ENCODE measurements at places on chromosomes 11 and 22. TPM values are rescaled to one million over a fixed set of nuclear protein-coding genes. Genes with fewer than 3 reads are reported as not detected.

GRCh38 chr11:15217416-15217815, 102.7 kb downstream of the INSC start:
- no peak for DNase-seq

DNA sequence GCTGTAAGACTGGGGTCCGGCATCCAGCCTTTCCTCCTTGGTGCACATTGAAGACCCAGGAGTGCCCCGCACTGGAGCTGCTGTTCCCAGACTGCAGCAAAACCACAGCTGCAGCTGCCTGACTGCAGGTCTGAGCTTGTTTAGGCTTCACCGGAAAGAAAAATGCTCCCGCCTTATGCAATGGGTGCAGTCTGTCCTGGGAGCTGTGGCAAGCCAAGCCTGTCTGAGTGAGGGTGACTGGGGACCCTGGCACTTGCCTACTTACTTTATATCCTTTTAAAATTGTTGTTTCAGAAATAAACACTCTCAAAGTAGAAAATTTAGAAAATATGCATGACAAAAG, 23.3 kb upstream of the CD44 start:
- DNase-seq = no peak

DNA sequence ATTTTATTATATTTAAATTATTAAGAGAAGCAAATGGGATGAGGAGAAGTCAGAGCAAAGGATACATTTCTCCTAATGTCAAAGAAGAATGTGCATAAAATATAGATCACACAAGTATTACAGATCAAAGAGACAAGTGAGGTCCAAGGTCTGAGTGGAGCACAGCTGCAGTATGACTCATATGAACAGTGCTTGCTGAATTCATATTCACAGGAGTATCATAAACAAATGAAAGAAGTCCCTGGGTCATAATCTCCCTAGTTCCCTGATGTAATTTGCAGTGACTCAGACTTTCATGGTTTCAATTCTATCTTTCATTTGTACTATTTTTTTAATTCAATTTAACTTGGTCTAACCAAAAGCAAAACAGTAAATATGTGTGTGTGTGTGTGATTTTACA, 499.0 kb upstream of the CCDC179 start:
- DNase-seq = no peak

- no peak for DNase-seq
Measured at GRCh38 chr11:38582756-38583155, 1984.7 kb upstream of the RAG2 start.

DNA sequence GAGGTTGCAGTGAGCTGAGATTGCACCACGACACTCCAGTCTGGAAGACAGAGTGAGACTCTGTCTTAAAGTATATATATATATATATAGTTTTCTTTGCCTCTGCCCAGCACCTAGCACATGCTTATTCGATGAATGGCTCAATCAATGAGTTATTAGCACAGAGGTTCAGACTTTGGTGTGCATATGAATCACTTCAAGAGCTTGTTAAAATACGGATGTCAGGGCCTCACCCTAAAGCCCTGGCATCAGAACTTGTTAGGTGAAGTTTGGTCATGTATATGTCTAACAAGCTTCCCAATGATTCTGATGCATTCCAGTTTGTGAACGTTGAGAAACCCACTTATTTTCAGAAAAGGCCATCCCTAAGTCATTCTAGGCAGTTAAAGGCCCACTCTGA, 21.8 kb upstream of the TMEM86A start:
- no peak for DNase-seq

DNA sequence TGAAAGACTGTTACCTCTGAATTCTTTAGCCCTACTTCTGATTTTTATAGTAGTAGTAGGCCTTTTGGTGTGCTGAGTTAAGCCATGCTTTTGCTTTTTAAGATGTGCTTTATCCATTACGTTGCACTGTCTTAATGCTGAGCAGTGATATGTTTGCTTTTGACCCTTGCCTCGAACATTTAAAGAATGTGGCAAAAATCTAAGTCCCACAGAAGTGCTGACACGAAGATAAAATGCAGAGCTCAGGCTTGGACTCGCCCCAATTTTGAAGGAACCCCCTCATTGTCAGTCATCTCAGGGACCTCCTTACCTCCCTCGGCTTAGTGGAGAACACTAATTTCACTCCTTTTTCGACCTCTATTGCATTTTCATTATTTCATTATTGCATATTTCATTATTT, 272.9 kb downstream of the DDX10 start:
- DNase-seq = no peak

DNA sequence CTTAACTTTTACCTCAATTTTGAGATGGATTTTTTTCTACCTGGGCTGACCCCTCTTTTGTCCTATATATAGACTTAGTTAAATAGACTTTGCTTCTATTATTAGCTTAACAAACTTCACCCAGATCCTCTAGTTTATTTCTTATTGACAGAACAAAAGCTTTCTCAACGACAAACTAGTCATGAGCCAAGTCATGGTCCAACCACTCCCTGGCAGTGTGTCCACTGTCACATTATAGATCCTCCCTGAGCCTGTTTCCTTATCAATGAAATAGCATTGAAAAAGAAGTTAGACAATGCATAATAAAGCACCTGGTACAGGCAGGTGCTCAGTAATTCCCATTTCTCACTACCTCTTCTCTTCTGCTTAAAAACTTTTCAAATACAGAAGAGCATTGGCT, 155.1 kb downstream of the SPON1 start:
- DNase-seq = no peak

Gene OR51I1
- not detected for total RNA-seq

Gene MMP13
- not detected for total RNA-seq

Gene LRRC56
- 1.9 TPM for total RNA-seq

Gene OR51B5
- total RNA-seq = 0.18 TPM

Gene SCN4B
- not detected for total RNA-seq

All from GM12878 (cell line).